ENCODE measurements at places on chromosomes 7 and 10. TPM values are rescaled to one million over a fixed set of nuclear protein-coding genes. Genes with fewer than 3 reads are reported as not detected.
A peak's percentile ranks its signal among the peaks of the same experiment; 100 is the strongest.

GRCh38 chr7:2645274-2645868, 13.6 kb downstream of the TTYH3 start:
- no peak for DNase-seq
- H3K4me3 ChIP-seq, result no peak overlapping the region
- H3K27me3 ChIP-seq, result no peaks in the 10 kb centered on the region
- peaks cover 18% of the 10 kb centered on the region for H3K4me1 ChIP-seq
- H3K27ac ChIP-seq, result no peak overlapping the region
- no peaks in the 10 kb centered on the region for H3K36me3 ChIP-seq

DNA sequence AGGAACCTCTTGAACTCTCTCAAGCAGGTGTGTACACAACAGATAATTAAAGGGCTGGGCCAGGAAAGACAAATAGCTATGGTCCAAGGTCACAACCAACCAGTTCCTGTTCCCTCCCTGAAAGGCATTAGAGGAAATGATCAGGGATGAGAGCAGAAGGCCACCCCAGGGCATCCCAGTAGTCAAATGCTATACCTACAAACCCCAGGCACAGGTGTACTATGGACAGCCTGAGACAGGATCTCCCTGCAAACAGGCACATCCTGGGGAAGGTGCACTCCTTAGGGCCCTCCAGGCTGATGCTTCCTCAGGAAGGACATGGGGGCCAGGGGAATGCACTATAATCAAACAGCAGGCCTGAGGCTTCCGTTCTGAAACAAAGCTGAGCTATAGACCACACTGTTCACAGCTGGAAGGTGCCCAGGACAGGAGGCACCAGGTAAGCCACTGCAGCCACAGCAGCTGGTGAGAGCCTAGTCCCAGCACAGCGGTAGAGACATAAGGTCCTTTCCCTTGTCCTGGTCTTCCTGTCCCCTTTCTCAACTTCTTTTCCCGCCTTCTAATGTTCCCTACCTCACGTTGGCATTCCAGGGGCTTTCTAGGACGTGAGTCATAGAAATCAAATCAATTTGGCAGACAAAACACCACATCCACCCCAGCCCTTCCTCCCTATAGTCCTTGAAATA, 13.3 kb downstream of the PARP12 start:
- peak overlapping the region; percentile 67 for H3K27ac ChIP-seq
- H3K27me3 ChIP-seq, result no peaks in the 10 kb centered on the region
- H3K4me3 ChIP-seq, result no peak overlapping the region
- H3K36me3 ChIP-seq, result no peaks in the 10 kb centered on the region
- DNase-seq, result peak; percentile 61

DNA sequence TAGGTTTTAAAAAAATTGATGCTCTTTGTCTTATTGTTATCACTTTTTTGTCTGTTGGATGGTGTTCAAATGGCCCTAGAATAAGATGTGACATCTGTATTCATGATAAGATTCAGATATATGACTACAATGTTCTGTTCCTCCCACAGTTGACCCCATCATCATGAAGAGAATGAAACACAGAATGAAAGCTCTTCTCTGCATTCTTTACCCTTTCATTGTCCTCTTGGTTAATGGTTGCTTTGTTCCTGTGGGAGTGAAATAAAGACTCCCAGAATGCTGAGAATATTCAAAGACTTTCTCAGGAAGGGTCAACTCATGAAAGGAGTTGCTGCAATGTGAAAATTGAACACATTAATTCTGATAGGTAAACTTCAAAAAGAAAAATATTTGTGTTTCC, 1015.8 kb downstream of the SORCS3 start:
- H3K36me3 ChIP-seq, result no peaks in the 10 kb centered on the region
- no peak overlapping the region for H3K4me3 ChIP-seq
- no peaks in the 10 kb centered on the region for H3K4me1 ChIP-seq
- no peak overlapping the region for H3K27ac ChIP-seq
- DNase-seq, result no peak
- no peaks in the 10 kb centered on the region for H3K27me3 ChIP-seq

DNA sequence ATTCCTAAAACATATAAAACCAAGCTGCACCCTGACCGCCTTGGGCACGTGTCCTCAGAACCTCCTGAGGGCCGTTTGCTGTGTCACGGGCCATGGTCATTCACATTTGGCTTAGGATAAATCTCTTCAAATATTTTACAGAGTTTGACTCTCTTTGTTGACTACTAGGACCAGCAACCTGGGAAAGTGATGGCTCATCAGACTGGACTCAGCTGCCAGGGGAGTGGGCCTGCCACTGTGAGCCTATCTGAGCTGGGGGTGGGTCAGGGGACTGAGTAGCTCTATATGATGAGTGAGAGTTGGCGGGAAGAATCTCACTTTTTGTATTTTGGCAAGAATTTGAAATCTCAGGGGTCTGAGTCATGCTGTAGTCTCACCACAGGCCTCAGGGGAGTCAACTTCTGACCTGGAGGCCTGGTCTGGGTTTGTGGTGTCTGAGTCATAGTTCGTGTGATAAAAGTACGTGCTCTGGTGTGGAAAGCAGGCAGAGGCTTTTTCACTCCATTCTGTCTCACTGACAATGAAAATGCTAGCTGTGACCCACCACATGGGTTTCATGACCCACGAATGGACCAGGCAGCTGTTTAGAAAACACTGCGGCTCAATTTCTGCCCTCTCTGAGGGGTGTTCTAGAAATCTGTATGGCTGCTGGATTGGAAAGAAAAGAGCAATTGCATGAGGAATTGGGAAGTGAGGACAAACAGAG, 4.2 kb upstream of the UPP1 start:
- H3K27ac ChIP-seq, result peak overlapping the region; percentile 56
- H3K4me1 ChIP-seq, result no peaks in the 10 kb centered on the region
- no peak for DNase-seq
- no peaks in the 10 kb centered on the region for H3K36me3 ChIP-seq
- no peak overlapping the region for H3K4me3 ChIP-seq

GRCh38 chr7:44288811-44289340, 36.5 kb downstream of the CAMK2B start:
- H3K36me3 ChIP-seq, result no peaks in the 10 kb centered on the region
- no peak overlapping the region for H3K27ac ChIP-seq
- no peak overlapping the region for H3K4me3 ChIP-seq
- no peaks in the 10 kb centered on the region for H3K4me1 ChIP-seq
- H3K27me3 ChIP-seq, result no peaks in the 10 kb centered on the region

GRCh38 chr10:100863433-100863832, 49.3 kb upstream of the SLF2 start:
- H3K4me3 ChIP-seq, result no peak overlapping the region
- no peaks in the 10 kb centered on the region for H3K36me3 ChIP-seq
- no peak overlapping the region for H3K27ac ChIP-seq
- H3K27me3 ChIP-seq, result no peaks in the 10 kb centered on the region
- no peak for DNase-seq
- no peaks in the 10 kb centered on the region for H3K4me1 ChIP-seq

DNA sequence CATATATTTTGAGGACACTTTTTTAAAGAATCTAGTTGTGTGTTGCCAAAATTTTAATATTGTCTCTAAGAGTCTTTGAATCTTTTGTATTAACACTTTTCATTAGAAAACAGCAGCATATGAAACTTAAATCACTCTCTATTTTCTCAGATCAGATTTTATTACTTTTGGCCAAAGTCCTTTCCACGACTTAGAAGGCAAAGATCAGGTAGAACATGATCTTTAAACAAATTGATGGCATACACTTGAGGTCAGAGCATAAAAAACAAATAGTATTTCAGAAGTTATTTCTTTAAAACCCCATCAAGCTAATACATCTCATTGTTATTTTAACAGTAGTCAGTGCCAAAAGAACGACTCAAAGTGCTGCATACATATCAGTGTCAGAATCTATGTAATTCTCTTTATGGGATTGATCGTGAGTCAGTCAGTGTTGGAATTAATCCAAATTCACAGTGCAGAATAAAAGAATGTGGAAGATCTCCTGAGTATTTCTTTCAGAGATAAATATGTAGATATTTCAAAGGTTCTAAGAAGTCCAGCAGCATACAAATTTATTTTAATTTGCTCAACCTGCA, 9.6 kb upstream of the AGMO start:
- no peaks in the 10 kb centered on the region for H3K27me3 ChIP-seq
- DNase-seq, result no peak
- H3K4me1 ChIP-seq, result no peaks in the 10 kb centered on the region
- no peak overlapping the region for H3K27ac ChIP-seq
- H3K4me3 ChIP-seq, result no peak overlapping the region
- H3K36me3 ChIP-seq, result no peaks in the 10 kb centered on the region

DNA sequence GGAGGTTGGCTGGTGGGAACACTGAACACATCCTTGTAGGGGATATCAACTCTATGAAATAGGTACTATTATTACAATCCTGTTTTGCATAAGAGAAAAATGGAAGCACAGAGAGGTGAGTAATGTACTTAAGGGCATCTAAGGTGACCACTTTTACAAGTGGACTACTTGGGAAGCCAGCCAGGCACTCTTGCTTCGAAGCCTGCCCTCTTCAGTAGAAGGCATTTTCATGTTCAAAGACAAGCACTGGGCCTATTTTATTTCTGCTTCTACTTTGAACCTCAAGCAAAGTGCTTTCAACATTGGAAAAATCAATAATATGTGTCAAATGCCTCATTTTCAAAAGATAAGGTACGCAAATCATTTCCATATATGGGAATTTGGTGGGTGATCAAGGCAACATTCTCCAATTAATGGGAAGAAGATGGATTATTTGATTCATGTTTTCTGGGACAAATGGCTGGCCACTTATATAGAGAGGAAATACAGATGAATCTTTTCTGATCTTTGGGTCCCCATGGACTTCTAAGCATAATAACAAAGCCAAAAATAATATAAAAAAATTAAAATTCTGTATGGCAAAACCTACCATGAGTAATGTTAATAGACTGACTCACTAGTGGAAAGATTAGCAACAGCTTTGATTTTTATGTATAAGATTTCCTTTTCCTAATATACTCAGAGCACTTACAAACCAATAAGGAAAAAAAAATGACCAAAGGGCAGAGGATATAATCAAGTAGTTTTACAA, 270.2 kb downstream of the FRMD4A start:
- H3K36me3 ChIP-seq, result no peaks in the 10 kb centered on the region
- no peak for DNase-seq
- no peak overlapping the region for H3K27ac ChIP-seq
- H3K27me3 ChIP-seq, result no peaks in the 10 kb centered on the region

DNA sequence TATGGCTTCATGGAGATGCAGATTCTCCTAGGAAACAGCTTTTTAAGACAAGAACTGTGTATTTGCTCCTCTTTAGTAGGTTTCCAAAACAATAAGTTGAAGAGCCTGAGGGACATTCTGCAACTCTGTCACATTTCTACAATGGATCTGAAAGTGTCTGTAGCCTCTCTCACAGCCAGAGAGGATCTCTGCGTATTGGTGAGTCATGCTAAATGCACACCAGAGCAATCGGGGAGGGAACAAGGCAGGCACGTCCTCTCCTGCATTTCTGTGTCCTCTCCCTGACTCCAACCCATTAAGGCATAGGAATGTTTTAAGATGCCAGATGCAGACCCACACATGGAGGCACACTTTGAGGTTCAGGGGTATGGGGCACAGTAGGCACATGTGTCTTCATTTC, 1126.4 kb upstream of the GHITM start:
- H3K4me1 ChIP-seq, result no peaks in the 10 kb centered on the region
- no peaks in the 10 kb centered on the region for H3K36me3 ChIP-seq
- no peak overlapping the region for H3K27ac ChIP-seq
- H3K27me3 ChIP-seq, result no peaks in the 10 kb centered on the region
- H3K4me3 ChIP-seq, result no peak overlapping the region
- DNase-seq, result no peak

- H3K27me3 ChIP-seq, result no peaks in the 10 kb centered on the region
- no peaks in the 10 kb centered on the region for H3K36me3 ChIP-seq
Measured at GRCh38 chr7:110591341-110591740, 499.6 kb upstream of the LRRN3 start.

DNA sequence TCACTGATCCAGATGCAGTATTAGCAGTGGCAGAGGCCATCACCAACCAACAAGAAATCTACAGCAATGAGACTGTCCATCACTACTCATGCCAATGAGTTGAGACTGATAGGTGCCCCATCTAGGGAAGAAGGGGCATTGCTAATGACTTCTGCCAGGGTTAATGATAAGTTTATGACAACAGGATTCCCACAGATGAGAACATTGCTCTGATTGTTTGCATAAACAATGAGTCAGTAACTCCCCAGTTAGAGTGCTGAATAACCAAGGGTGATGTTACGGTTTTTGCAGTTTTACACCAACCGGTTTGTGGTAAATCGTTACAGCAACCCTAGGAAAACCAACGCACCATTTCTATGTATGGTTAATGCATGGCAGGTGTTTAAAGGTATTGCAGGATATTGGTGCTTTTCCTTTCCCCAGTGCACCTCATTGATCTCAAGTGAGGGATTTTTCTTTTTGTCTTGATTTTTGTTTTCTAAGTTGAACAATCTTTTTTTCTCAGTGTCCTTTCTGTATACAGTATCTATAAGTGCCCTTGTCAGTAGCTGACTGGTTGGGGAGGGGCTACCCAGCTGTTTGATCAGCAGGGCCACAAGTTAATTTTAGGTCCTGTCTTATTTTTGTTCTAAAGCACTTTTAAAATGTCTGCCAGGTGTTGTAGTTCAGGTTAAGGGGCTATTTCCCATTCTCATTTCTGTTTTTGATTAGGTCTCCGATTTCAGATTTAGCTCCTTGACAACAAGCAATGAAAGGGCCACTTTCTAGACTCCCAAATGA, 3.9 kb upstream of the CSGALNACT2 start:
- H3K4me1 ChIP-seq, result no peaks in the 10 kb centered on the region
- H3K4me3 ChIP-seq, result no peak overlapping the region
- no peaks in the 10 kb centered on the region for H3K27me3 ChIP-seq
- no peak overlapping the region for H3K27ac ChIP-seq
- no peaks in the 10 kb centered on the region for H3K36me3 ChIP-seq

DNA sequence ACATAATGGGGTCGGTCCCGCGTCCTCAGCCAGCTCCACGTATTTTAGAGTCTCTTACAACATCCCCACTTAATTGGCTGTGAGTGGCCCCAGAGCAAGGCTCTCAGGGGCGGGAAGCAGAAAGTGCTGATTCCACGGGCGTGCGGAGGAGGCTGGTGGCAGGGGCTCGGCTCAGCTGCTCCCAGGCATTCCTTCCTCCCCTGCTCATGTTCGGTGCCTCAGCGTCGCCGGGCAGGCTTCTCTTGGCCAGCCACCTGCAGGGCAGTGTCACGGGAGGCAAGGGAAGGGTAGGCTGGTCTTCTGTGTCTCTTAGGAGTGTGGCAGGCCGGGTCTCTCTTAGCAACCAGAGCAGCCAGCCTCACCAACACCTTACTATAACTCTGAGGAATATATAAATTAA, 33.8 kb downstream of the IL15RA start:
- no peak overlapping the region for H3K4me3 ChIP-seq
- no peaks in the 10 kb centered on the region for H3K27me3 ChIP-seq
- no peaks in the 10 kb centered on the region for H3K36me3 ChIP-seq
- no peak for DNase-seq
- peak overlapping the region; percentile 81 for H3K27ac ChIP-seq
- H3K4me1 ChIP-seq, result no peaks in the 10 kb centered on the region

- no peak overlapping the region for H3K27ac ChIP-seq
- DNase-seq, result no peak
- no peaks in the 10 kb centered on the region for H3K36me3 ChIP-seq
- no peak overlapping the region for H3K4me3 ChIP-seq
- no peaks in the 10 kb centered on the region for H3K4me1 ChIP-seq
- H3K27me3 ChIP-seq, result no peaks in the 10 kb centered on the region
Measured at GRCh38 chr7:65390588-65390987, 16.9 kb downstream of the ZNF92 start.

- H3K27ac ChIP-seq, result no peak overlapping the region
- no peak overlapping the region for H3K4me3 ChIP-seq
- no peak for DNase-seq
- peaks cover 7% of the 10 kb centered on the region for H3K27me3 ChIP-seq
- no peaks in the 10 kb centered on the region for H3K36me3 ChIP-seq
- H3K4me1 ChIP-seq, result no peaks in the 10 kb centered on the region
Measured at GRCh38 chr7:151013356-151013732, 10.9 kb downstream of the ATG9B start.

MRPL32 gene
- 45.6 TPM for total RNA-seq

CPA2 gene
- total RNA-seq, result not detected

SORBS1 gene
- 56.4 TPM for total RNA-seq
